ENCODE measurements at places on chromosomes 2 and 18. TPM values are rescaled to one million over a fixed set of nuclear protein-coding genes. Genes with fewer than 3 reads are reported as not detected.

The SERPINB13 gene
- total RNA-seq: not detected

GRCh38 chr18:55833543-55833942 is 245.6 kb upstream of the TCF4 start:
- DNase-seq: no peak

DNA sequence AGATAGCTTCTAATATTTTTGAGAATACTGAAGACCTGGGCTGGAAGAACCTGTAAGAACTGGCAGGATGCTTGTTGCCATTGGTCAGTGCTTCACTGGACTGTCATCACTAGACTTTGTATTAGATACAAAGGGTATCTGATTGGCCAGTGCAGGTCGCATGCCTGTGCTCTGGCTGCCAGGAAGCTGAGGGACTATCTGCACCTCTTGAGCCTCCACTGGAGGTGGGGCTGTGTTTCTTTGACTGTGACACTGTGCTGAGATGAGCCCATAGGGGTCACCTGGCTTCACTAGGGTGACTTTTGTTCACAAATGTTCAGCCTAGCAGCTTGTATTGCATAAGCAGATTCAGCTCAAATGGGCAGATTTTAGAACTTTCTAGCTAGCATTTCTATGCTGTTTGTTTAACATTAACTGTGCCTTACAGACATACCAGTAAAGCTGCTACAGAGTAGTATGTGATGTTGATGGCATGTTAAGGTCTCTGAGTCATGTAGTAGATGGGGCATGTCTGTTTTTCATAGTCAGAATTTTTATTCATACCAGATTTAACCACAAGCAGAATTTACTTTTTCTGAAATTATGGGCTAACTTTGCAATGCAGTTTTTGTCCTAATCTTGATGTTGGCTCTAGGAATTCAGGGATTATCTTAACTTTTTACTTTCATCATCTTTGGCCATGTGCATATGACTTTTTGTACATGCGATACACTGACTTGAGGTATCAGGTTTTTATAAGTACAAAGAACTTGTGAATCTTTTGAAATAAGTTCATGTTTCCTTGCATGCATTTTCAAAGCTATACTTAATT is 56.1 kb downstream of the RHBDD1 start:
- DNase-seq: no peak

- no peak for DNase-seq
Measured at GRCh38 chr2:176099159-176099727, 352 bp upstream of the HOXD12 start.

The LOXL3 gene
- 64.2 TPM for total RNA-seq

- no peak for DNase-seq
Measured at GRCh38 chr2:128413014-128413717, 94.5 kb upstream of the HS6ST1 start.

Data from glutamatergic neuron (in vitro differentiated cells).